Dermis blood vessel endothelial cell (primary cell): ENCODE measurements at places on chromosomes 16 and 17. TPM values are rescaled to one million over a fixed set of nuclear protein-coding genes. Genes with fewer than 3 reads are reported as not detected.

The PPY gene
- not detected in 2 replicates for total RNA-seq

The RNF112 gene
- 0.51 and 0.70 TPM in 2 replicates for total RNA-seq

- DNase-seq = no peak
Measured at GRCh38 chr17:27459433-27459832, 3.2 kb downstream of the KSR1 start.

DNA sequence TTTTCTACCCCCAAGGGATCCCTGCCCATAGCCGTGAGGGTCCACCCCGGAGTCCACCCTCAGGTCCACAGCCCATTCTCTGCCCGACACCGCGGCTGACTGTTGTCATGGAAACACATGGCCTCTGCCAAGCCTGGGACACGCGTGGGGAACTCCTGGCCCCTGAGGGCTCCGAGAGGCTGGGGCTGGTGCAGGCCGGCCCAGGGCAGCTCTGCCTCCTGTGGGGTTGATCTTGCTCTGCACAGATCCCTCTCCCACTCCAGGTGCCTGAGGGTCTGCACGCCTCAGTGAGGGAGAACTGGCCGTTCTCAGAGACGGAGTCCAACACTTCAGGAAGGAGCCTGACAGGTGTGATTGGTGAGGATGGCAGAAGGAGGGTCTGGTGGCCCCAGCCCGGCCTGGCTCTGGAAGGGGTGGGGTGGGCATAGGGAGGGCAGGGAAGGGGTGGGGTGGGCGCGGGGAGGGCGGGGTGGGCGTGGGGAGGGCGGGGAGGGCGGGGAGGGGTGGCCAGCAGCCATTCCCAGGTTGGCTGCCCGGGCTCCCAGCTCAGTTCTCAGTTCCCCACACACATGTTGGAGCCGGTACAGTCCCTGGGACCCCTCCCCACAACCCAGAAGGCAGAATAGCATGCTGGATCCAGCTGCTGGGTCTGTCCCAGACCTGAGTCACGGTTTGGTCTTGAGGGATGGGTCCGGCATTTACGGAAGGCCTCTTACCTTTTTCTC is 6.4 kb downstream of the MRPL28 start:
- no peak for DNase-seq

GRCh38 chr17:15965528-15965927 is 20.6 kb downstream of the ADORA2B start:
- DNase-seq = no peak
